ENCODE measurements at places on chromosomes 3 and 15.

GRCh38 chr15:100372739-100373119, 31.0 kb upstream of the ADAMTS17 start:
- H3K27me3 ChIP-seq, result no peaks in the 10 kb centered on the region
- H3K27ac ChIP-seq, result no peak overlapping the region
- no peaks in the 10 kb centered on the region for H3K36me3 ChIP-seq
- no peaks in the 10 kb centered on the region for H3K4me1 ChIP-seq
- H3K4me3 ChIP-seq, result no peak overlapping the region
- no peak for DNase-seq

GRCh38 chr15:35932531-35932930, 386.6 kb upstream of the DPH6 start:
- H3K4me1 ChIP-seq, result no peaks in the 10 kb centered on the region
- no peaks in the 10 kb centered on the region for H3K27me3 ChIP-seq
- H3K4me3 ChIP-seq, result no peak overlapping the region
- DNase-seq, result no peak
- no peaks in the 10 kb centered on the region for H3K36me3 ChIP-seq

DNA sequence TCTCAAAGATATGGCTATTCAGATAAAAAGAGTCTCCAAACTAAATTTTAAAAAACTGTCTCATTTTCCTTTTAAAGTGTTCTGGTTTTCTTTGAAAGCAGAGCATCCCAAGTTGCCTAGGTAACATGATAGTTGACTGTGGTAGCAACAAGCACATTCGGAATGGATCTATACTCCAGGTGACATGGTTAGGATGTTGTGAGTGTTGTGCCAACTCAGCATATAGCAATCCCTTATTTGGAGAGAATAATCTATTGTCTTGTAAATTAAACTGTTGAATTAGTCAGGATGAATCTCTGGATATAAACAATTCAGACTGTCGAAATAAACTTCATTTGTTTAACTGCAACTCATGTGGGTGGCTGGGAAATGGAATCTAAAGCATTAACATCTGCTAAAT, 418.6 kb downstream of the TUSC7 start:
- H3K27ac ChIP-seq, result no peak overlapping the region
- H3K4me3 ChIP-seq, result no peak overlapping the region
- no peak for DNase-seq
- no peaks in the 10 kb centered on the region for H3K27me3 ChIP-seq
- no peaks in the 10 kb centered on the region for H3K36me3 ChIP-seq
- H3K4me1 ChIP-seq, result no peaks in the 10 kb centered on the region

GRCh38 chr3:186281176-186281575, 80.9 kb downstream of the DGKG start:
- no peak overlapping the region for H3K4me3 ChIP-seq
- no peaks in the 10 kb centered on the region for H3K4me1 ChIP-seq
- H3K27me3 ChIP-seq, result peaks cover 9% of the 10 kb centered on the region
- no peaks in the 10 kb centered on the region for H3K36me3 ChIP-seq
- H3K27ac ChIP-seq, result no peak overlapping the region
- no peak for DNase-seq

DNA sequence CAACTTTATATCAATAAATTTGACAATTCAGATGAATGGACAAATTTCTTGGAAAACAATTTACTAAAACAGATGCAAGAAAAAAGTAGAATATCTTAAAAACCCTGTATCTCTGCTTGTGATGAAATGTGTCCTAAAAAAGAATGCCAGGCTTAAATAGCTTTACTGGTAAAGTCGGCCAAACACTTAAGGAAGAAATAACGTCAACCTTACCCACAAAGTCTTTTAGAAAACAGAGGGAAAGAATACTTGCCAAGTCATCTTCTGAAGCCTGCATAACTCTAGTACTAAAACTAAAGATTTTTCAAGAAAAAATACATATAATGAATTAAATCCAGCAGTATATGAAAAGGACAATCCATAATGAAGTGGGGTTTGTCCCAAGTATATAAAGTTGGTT, 111.1 kb downstream of the RASA2 start:
- no peak overlapping the region for H3K27ac ChIP-seq
- peaks cover 80% of the 10 kb centered on the region for H3K36me3 ChIP-seq
- no peak for DNase-seq
- H3K4me1 ChIP-seq, result no peaks in the 10 kb centered on the region
- no peaks in the 10 kb centered on the region for H3K27me3 ChIP-seq

DNA sequence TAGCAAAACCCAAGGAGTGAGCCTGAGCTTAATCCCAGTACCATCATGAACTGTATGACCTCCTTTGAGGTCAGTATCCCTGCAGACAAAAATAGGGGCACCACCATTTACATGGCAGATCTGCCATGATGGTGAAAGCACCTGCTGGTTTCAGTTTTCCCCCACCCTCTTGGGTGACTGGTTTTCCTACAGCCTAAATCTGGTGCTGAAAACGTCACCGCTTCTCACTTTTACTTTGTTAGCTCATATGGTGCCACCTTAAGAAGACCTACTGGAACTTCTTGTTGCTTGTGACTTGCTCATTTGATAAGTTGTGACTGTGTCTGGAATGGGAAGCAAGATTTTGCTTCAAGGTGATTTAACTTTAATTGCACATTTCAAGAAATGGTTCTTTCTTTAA, 5.1 kb downstream of the PPP1R2 start:
- peaks cover 10% of the 10 kb centered on the region for H3K36me3 ChIP-seq
- peaks cover 38% of the 10 kb centered on the region for H3K4me1 ChIP-seq
- DNase-seq, result no peak
- no peak overlapping the region for H3K4me3 ChIP-seq

DNA sequence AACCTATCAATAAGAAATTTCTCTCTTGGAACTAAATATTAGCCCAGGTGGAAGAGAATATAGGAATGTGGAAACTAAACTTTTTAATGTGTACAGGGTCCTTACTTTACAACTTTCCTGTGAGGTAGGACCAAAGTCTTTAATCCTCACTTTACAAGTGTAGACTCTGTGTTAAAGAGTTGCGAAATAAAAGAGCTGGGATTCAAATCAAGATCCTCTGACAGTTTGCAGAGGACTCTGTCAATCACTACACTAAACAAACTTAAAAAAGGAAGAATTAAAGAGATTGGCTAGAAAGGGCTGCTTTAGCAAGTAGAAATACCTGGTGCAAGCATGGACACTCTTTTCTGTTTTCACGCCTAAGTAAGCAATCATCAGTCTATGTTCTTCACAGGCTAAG, 139.4 kb downstream of the MECOM start:
- no peak overlapping the region for H3K27ac ChIP-seq
- no peaks in the 10 kb centered on the region for H3K4me1 ChIP-seq
- H3K4me3 ChIP-seq, result no peak overlapping the region

DNA sequence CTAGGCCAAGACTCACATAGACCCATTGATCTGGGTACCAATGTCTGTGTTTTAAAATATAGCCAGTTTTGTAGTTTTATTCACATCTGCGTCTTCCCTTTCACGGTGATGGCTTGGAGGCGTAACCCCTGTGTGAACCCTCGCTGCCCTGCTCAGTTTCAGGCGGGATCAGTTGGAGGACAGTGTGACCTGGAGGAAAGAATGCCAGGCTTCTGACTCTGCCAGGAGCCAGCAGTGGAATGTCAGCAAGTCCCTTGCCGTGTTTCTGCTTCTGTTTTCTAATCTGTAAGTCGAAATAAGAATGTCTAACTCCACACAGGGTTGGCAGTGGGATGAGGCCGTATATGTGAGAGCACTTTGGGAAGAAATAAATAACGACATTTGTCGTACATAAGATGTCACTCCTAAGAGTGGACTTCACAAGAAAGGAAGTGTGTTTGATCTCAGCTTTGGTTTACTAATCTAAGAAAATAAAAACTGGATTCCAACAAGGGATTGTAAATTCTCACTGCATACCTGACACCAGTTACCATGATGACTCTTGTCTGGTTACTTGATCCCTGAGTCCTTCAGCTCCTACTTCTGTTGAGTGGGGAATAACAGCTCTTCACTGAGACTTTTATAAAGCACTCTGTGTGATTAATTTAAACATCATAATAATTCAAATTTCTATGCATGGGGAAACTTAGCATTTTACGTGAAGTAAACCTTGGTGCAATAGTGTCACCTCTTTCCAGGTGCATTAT, 6.3 kb upstream of the CA12 start:
- no peak overlapping the region for H3K4me3 ChIP-seq
- H3K36me3 ChIP-seq, result no peaks in the 10 kb centered on the region
- H3K27me3 ChIP-seq, result peaks cover 10% of the 10 kb centered on the region
- no peak for DNase-seq
- H3K4me1 ChIP-seq, result no peaks in the 10 kb centered on the region
- no peak overlapping the region for H3K27ac ChIP-seq

GRCh38 chr15:67137951-67138848, 72.8 kb downstream of the SMAD3 start:
- H3K4me1 ChIP-seq, result no peaks in the 10 kb centered on the region
- H3K4me3 ChIP-seq, result no peak overlapping the region
- H3K36me3 ChIP-seq, result no peaks in the 10 kb centered on the region
- peaks cover 10% of the 10 kb centered on the region for H3K27me3 ChIP-seq
- no peak for DNase-seq

DNA sequence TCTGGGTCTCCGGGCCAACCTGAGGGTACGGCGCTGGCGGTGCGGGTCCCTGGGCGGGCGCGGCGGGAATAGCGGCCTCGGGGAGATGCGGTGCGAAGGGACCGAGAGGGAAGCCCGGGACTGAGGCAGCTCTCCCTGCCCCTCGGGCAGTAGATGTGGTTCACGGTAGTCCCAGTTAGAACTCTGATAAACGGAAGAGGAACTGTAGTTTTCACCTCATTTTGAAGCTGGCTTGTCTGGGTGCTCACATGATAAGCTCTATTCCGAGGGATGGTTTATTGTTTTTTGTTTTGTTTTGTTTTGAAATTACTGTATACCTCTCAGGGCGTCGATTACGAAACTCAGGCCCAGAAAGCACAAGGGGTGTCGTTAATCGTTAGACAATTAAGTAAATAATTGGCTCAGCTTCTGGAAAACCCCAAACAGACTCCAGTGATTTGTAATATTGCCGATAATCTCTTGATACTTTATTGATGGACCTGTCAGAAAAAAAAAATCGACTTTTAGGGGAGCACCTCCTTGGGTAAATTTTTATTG, 413 bp downstream of the NUSAP1 start:
- peaks cover 16% of the 10 kb centered on the region for H3K36me3 ChIP-seq
- H3K27ac ChIP-seq, result peak overlapping the region; percentile 95
- DNase-seq, result no peak
- H3K4me3 ChIP-seq, result peak overlapping the region; percentile 73

GRCh38 chr15:29789871-29790270, 32.4 kb downstream of the TJP1 start:
- no peak for DNase-seq
- no peak overlapping the region for H3K4me3 ChIP-seq
- H3K27me3 ChIP-seq, result peaks cover 10% of the 10 kb centered on the region
- H3K27ac ChIP-seq, result no peak overlapping the region

DNA sequence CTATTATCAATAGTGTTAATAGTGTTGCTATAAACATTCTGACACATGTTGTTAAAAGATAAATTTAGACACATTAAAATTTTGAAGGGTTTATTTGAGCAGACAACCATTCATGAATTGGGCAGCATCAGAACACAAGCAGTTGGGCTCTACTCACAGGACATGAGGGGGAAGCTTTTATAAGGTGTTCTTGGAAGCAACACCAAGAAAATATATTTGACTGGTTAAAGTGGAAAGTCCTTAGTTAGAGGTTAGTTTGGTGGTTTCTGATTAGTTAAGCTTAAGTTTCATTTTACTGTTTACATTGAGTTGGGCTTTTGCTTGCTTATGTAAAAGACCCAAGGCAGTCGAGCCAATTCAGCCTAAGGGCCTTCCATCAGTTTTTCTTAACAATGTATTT, 220.7 kb downstream of the CD47 start:
- no peak overlapping the region for H3K27ac ChIP-seq
- no peaks in the 10 kb centered on the region for H3K4me1 ChIP-seq
- DNase-seq, result no peak
- no peak overlapping the region for H3K4me3 ChIP-seq

- H3K27me3 ChIP-seq, result no peaks in the 10 kb centered on the region
- no peaks in the 10 kb centered on the region for H3K4me1 ChIP-seq
- no peak overlapping the region for H3K4me3 ChIP-seq
- no peaks in the 10 kb centered on the region for H3K36me3 ChIP-seq
Observed at GRCh38 chr3:194161131-194162045, 25.4 kb downstream of the HES1 start.

- no peaks in the 10 kb centered on the region for H3K4me1 ChIP-seq
- no peaks in the 10 kb centered on the region for H3K36me3 ChIP-seq
- H3K27me3 ChIP-seq, result no peaks in the 10 kb centered on the region
- H3K27ac ChIP-seq, result no peak overlapping the region
- no peak for DNase-seq
Observed at GRCh38 chr3:102034639-102035451, 185.5 kb downstream of the NFKBIZ start.

GRCh38 chr3:52242039-52242438, 3.1 kb upstream of the TWF2 start:
- no peak for DNase-seq
- H3K4me3 ChIP-seq, result no peak overlapping the region
- peaks cover 60% of the 10 kb centered on the region for H3K4me1 ChIP-seq
- no peak overlapping the region for H3K27ac ChIP-seq
- no peaks in the 10 kb centered on the region for H3K36me3 ChIP-seq

DNA sequence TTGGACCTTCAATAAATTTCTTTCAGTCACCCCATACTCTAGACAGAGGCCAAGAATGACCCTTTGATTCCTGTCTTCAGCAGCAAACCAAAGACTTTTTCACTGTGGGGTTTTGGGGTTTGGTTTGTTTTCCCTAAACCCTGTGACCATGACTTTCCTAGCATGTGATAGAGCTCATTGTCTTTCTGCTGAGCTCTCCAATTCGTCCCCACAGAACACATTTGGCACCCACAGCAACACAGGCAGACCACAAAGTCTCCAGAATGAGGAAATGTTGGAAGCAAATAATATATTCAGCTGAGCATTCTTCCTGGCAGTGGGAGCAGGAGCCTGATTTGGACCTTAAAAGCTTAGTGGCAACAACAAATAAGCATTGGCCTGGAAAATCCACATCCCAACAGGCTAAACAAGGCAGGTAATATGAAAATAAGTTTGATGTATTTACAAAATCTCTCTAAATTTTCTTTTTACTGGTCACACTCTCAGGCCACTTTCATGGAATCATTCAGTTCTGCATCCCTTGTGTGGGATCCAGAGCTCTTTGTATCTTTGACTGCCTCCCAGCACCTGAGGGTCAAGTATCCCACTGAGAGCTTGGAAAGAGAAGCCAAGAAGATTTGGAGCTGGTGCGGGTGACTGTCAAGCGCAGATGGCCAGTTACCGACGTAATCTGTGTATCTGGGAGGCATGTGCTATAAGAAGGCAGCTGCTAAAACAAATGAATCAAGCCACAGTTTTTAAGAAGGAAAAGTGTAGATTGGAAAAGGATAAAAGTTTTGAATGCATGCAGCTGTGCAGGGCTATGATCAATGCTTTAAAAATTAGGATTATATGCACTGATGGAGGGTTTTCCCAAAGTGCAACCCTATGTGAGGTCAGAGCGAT, 36.5 kb upstream of the CPB1 start:
- H3K4me1 ChIP-seq, result no peaks in the 10 kb centered on the region
- no peaks in the 10 kb centered on the region for H3K27me3 ChIP-seq
- no peaks in the 10 kb centered on the region for H3K36me3 ChIP-seq
- no peak overlapping the region for H3K27ac ChIP-seq
